Right atrium auricular region (tissue), 2 donors: ENCODE measurements at places on chromosomes 13 and 19.

GRCh38 chr13:35469806-35470525, 6.5 kb downstream of the MAB21L1 start:
- no peak for DNase-seq

DNA sequence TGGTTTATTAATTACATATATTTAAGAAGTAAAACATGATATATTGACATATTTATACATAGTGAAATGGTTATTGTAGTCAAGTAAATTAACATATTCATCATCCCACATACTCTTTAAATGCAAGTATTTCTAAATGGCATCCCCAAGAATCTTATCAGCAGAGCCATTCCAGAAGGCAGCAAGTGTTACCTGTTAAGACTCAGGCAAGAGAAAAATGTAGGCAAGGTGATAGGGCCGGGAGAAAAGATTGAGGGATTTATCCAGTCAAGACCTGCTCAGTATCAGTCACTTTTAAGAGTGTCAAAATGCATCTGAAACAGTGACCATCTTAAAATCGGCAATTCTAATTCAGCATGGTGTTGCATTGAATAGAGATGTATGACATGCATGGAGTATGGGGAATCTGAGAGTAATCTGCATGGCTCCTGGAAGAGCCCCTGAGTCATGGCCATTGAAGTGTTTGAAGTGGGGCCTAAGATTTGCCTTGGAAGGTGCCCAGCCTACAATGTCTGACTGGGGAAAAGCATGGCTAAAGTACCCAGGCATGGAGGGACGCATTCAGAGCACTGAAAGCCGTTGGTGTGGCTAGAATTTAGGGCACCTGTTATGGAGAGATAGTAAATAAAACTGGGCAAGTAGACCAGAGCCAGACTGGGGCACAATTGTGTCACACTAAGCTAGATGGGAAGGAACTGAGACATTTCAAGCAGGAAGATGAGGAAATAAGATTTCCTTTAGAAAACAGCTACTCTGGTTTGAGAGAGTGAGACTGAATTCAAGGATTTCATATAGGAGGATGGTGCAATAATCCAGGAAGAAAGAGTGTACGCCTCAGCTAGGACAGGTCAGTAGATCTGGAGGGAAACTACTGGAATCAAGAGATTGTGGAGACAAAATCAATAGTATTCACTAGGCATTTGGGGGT, 25.0 kb upstream of the C1QTNF9B start:
- DNase-seq: no peak

DNA sequence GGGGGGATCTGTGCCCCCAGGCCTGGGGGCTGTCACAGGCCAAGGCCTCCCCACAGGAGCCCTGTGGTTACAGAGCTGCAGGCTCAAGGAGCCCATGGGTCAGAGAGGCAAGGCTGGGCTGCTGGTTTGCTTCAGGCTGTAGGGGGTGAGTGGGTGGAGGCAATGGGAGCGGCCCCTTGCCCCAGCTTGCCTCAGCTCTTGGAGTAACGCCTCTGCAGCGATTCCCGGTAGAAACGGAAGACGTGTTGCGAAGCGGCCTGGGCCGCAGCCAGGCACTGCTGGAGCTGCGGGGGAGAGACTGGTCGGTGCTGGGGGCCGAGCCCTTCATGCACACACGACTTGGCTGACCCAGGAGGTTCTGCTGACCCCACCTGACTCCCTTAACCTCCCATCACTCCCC, 10.1 kb downstream of the TMEM91 start:
- no peak for DNase-seq

GRCh38 chr19:5036698-5037563, 68.0 kb downstream of the KDM4B start:
- no peak for DNase-seq

- no peak for DNase-seq
Measured at GRCh38 chr19:14683439-14683838, 6.4 kb upstream of the ZNF333 start.

DNA sequence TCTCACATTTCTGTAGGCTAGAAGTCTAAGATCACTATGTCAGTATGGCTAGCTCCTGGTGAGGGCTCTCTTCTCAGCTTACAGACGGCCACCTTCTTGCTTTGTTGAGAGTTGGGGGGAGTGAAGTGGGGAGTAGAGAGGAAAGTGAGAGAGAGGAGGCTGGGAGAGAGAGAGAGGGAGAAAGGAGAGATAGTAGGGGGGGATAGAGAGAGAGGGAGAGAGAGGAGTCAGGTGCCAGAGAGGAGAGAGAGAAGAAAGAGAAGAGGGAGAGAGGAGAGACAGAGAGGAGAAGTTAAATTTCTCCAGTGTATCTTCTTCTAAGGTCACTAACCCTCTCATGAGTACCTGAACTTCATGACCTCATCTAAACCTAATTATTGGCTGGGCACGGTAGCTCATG, 28.7 kb downstream of the ZSWIM4 start:
- no peak for DNase-seq

DNA sequence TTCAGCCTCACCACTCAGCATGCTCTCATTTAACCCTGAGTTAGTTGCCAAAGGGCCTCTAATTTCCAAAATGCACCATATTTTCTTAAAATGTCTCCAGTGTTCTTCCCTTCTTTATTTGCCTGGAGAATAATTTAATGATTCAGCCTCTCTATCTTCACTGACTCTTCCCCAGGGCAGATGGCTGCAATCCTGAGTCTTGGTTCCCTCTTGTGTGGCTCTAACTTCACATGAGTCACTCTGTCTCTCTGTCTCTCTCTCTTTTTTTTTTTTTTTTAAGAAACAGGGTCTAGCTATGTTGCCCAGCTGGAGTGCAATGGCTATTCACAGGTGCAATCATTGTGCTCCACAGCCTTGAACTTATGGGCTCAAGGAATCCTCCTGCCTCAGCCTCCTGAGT, 251.4 kb downstream of the VWA8 start:
- DNase-seq: no peak

GRCh38 chr19:18759304-18759994, 31.7 kb downstream of the COMP start:
- no peak for DNase-seq

GRCh38 chr13:44414716-44415115, 41.1 kb downstream of the SERP2 start:
- DNase-seq: no peak

DNA sequence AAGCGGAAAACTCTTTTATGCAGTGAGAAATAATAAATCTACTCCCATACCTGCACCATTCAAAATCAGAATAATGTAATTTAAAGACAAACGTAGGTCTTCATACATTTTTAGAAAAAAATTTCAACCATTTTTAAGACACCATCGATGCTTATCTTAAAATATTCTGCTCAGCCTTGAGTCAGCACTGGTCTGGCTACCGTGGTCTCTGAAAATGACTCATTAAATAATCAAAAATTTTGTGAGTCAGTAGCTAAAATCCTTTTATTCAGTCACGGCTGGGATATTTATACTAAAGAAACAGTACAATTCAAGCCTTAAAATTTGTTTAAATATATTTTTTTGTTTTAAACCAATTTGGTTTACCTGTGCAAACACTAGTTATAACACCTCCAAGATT, 2862.8 kb upstream of the PCDH20 start:
- no peak for DNase-seq

GRCh38 chr13:76223999-76224398, 587.9 kb downstream of the LMO7 start:
- no peak for DNase-seq

- DNase-seq: no peak
Measured at GRCh38 chr13:92317066-92317465, 909.5 kb upstream of the GPC6 start.

DNA sequence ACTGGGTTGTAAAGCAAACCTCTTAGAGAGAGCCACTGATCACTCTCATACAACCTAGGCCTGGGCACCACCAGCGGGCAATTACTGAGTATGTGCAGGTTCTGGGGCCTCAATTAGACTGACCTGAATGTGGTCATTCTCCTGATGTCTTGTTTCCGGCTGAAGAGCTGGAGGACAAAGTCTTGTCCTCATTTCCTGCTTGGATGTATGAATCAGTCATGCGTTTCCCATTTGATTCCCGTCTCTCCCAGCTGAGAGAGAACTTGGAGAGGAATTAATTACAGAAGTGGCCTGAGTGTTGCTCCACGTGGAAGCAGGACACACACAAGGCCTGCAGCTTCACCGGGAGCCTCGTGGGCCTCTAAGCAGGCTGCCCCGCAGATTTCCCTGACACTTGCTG, 799.3 kb upstream of the ARGLU1 start:
- no peak for DNase-seq

DNA sequence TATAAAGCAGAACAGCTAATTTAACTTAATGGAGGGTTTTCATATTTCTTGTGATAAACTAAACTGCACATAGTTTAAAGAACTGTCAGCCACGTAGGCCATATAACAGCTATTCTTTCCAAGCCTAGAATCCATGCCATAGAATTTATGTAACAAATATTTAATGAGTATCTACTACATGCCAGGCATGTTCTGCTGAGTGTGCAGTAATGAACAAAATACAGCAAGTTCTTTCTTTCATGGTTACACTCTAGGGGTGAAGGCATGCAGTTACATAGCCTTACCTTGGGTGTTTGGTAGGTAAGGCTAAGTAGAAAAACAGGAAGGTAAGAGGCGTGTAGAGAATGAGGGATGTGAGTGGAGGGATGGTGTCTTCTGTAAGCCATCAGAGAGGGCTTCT, 4.6 kb downstream of the URI1 start:
- no peak for DNase-seq

- DNase-seq: no peak
Measured at GRCh38 chr13:96338030-96338429, 248.1 kb downstream of the HS6ST3 start.

- no peak for DNase-seq
Measured at GRCh38 chr19:34224996-34225658, 29.2 kb upstream of the GARRE1 start.

DNA sequence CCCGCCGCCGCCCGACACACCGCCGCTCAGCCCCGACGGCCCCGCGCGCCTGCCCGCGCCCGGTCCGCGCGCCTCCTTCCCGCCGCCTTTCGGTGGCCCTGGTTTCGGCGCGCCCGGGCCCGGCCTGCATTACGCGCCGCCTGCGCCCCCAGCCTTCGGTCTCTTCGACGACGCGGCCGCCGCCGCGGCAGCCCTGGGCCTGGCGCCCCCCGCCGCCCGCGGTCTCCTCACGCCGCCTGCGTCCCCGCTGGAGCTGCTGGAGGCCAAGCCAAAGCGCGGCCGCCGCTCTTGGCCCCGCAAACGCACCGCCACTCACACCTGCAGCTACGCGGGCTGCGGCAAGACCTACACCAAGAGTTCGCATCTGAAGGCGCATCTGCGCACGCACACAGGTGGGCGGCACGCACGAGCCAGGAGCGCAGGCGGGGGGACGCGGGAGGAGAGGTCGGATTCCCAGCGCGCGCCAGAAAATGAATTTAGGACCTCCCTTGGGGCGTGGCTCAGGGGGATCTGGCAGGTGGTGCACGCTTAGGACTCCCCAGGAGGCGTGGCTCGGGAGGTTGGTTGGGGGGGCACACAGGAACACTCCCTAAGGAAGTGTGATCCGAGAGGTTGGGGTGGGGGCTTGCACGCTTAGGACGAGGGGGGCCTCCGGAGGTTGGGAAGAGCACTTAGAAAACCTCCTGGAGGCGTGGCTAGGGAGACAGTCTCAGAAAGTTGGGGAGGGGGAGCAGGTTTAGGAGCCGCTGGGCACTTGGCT, 1.2 kb downstream of the KLF2 start:
- no peak for DNase-seq
